WTC11 (cell line): ENCODE measurements at places on chromosomes 7 and 10.

DNA sequence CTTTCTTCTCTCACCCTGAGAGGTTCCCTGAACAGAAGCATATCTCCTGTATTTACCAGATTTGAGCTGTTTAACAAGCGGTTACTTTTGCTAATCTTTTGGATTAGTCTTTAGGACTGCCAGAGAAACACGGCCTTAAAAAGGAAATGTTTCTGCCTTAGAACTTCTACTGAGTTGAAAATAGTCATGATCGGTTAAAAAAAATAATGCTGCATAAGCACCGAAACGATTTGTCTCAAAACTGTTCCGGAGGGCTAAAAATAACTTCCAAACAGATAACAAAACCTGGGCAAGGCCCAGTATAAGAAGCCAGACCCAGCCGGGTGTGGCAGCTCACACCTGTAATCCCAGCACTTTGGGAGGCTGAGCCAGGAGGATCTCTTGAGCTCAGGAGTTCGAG, 43.3 kb upstream of the CYTH3 start:
- DNase-seq, result no peak

- no peak for DNase-seq
Measured at GRCh38 chr10:49412571-49412970, 16.7 kb upstream of the DRGX start.

DNA sequence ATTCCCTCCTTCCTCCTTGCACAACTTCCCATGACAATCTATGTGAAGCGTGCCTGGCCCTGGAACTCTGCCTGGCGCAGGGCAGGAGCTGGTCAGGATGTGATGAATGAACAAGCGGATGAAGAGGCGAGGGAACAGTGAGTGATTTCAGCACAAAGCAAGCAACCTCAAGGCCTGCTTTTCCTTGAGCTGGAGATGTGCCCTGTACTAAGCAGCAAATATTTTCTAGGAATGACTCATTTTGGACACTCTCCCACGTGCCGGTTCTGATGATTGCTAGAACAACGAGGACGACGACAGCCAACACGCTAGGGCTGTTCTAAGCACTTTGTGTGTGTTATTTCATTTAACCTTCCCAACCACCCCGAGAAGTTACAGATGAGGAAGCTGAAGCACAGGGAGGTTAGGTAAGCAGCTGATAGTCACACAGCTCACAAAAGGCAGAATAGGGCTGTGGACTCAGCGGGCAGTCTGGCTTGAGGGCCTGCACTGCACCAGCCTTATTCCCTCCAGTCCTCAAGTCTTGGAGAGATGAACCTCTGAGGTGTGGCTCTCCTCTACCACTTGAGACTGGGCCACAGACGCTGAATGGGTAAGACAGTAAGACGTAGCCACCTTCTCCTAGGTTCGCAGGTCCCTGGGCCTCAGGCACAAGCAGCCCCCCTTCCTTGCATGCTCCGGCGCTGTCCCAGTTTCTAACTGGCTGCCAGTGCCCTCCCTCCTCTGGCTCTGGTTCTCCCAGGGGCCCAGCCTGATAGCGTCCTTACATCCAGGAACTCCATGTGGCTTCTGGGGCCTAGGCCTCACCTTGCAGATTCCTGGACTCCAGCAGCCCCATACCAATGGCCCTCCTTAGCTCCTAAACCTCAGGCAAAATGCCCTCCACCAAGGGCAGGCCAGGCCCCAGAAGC, 59.0 kb downstream of the YKT6 start:
- no peak for DNase-seq

- DNase-seq, result no peak
Measured at GRCh38 chr7:24715171-24715570, 42.1 kb downstream of the GSDME start.

DNA sequence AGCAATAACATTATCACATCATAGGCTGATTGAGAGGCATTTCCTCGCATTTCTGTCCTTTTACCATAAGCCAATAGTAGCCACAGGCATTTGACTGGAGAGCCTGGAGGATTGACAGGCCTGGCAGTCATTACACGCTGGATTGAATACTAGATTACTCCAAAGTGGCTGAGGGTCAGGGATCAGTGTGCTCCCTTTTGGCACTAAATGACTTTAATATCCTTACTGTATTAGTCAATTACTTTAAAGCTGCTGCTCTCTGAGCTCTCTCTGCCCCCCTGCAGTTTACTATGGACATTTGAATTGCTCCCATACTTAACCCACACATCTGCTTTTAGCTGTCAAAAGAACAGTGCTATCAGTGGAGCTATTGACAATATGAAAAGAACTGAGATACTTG, 302.0 kb downstream of the TFEC start:
- DNase-seq, result no peak

DNA sequence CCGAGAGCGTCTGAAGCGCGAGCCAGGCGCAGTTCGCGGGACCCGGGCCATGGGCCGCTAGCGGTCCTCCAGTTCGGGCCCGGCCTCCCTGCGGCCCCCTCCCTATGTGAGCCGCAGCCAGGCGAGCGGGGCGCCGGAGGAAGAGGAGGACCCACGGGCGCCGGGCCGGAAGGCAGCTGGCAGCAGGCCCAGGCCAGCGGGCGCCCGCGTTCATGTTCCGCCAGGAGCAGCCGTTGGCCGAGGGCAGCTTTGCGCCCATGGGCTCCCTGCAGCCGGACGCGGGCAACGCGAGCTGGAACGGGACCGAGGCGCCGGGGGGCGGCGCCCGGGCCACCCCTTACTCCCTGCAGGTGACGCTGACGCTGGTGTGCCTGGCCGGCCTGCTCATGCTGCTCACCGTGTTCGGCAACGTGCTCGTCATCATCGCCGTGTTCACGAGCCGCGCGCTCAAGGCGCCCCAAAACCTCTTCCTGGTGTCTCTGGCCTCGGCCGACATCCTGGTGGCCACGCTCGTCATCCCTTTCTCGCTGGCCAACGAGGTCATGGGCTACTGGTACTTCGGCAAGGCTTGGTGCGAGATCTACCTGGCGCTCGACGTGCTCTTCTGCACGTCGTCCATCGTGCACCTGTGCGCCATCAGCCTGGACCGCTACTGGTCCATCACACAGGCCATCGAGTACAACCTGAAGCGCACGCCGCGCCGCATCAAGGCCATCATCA, 1.1 kb downstream of the ADRA2A start:
- peak; percentile 19 for DNase-seq

DNA sequence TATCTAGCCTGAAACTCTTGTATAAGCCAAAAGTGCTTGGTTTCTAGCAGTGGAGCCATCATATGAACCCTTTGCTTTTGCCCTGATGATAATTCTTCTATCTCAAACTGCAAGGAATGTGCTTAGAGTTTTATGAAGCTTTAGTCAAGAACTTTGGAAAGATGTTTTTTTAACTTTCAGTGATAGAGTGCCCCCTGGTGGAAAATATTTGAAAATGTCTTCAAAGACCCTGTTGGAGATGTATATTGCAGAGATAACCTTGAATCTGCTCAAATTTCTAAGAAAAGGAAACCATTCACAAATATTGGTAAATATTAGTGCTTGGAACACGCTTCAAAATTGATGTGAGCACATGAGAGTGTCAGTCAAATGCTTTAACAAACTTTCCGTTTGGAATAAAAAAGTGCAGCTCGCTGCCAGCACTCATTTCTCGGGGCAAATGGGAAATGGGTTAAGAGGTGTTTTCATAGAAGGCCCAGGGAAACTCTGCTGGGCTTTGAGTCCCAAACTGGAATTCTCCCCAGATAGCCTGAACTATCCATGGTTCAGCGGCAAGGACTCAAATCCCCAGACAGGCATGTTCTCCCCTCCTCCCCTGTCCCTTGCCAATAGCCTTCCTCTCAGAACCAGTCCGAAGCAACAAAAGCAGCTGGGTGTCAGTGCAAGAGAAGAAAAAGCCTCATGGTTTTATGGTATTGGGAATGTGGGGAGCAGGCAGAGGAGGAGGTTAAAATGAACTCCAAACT, 129.3 kb downstream of the MYOF start:
- no peak for DNase-seq

GRCh38 chr10:12902135-12902572, 99.4 kb downstream of the CCDC3 start:
- peak; percentile 68 for DNase-seq

- no peak for DNase-seq
Measured at GRCh38 chr7:77338883-77339629, 77.1 kb downstream of the GSAP start.

DNA sequence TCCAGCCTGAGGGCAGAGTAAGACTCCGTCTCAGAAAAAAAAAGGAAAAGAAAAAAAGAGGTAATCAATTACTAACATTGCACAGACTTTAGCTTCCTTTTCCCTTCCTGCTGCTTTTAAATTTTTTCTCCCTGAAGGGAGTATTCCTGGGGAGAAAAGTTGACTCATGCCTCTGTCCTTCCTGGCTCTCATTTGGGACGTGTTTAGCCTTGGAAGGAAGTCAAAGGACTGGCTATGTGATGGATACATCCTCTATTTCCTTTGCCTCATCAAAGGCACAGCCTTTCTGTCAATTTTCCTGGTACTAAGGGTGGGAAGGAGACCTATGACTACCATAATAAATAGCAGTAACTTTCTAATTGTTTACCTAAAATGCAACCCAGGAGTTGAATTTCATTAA, 77.6 kb downstream of the ITGA8 start:
- DNase-seq, result no peak

GRCh38 chr10:131838966-131839742, 61.7 kb upstream of the PPP2R2D start:
- DNase-seq, result peak; percentile 5

DNA sequence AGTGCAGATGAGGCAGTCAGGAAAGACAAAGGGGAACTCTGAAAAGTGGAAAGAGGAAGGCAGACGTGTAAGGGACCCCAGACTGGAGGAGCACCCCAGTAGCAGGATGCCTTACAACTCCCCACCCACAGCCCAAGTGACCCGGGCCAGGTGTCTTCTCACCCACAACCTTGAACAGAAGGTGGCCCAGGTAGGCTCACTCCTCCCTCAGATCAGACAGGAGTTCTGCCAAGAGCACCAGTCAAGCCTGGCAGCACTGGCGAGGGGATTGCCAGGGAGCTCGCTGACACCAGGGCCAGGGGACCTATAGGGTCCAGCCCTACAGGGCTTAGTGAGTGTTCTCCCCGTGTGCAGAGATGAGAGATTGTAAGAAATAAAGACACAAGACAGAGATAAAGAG, 27.1 kb upstream of the LMBR1 start:
- DNase-seq, result no peak

- peak; percentile 66 for DNase-seq
Measured at GRCh38 chr10:5873515-5873995, 16.1 kb downstream of the ANKRD16 start.

GRCh38 chr10:96570511-96570910, 16.3 kb downstream of the TM9SF3 start:
- no peak for DNase-seq

DNA sequence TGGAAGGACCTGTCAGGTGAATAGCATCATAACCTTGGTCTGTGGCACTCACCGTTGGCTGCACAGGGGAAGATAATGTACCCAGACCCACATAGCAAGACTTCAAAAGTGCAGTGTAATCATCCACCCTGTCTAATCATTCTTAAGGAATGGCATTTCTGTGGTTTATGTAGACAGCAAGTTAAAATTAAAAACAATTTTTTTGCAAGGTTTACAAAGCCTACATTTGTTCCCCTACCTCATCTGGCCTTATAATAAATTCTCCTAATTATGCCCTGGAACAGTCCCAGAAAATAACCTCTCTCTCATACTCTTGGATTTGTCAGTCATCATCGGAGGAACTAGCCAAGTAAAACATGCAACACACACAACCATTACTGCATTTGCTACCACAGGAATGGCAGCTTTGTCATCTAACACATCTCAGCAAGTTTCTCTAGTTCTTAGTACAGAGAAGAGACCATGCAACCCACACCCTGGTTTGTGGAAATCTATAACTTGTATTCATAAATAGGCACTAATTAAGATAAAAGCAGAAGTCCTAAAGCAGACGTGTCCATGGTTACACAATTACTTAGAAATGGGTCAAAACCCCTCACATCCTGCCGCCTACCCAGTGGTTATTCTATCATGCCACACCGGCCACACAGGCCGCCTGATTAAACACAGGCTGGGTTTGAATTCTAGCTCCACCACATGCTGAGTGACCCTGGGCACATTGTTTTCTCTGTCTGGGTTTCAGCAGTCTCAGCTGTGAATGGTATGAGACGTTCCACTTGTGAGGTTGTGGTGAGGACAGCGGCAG, 19.1 kb downstream of the ABLIM1 start:
- DNase-seq, result no peak

DNA sequence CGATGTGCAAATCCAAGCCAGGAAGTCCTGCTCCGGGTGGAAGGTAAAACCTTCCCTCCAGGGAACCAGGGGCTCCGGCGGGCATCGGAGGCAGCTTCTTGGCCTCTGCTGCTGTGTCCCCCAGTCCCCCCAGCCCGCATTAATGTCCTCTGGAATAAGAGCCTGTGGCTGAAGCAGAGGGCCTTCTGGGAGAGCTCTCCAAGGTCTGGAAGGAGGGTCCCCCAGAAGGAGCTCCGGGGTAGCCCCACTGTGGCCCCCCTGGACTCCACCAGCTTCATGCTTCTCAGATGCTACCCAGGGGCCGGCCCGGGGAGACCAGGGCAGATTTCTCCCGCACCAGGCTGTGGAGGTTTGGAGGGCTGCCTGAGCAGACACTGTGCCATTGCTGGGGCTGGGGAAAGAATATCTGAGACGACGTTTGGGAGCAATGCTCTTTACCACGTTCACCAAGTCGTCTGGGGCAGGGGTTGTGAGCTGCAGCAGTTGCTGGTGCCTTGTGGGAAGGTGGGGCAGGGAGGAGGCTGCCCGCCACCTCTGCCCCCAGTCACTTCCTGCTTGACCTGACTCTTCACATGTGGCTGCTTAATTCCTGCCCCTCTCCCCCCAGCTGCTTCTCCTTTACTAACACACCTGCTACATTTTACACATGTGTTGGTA, 8.3 kb downstream of the ZNF853 start:
- DNase-seq, result no peak

- DNase-seq, result no peak
Measured at GRCh38 chr10:95835149-95835860, 72.5 kb upstream of the CC2D2B start.

DNA sequence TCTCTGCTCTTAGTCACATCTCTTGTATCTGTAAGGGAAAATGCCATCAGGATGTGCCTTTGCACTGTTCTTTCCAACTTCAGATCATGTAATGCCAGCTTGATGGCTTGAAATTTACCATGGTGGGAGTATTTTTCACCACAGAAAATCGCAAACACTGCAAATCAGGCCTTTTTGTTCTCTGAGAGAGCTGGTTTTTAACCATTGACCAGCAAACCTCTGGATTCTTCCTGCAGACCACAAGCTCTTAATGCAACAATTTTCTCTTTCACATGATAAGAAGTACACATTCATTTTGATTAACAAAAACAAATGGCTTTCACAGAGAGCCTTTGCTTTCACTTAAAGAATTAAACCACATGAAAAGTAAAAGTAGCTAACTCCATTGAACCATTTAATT, 145.4 kb upstream of the NEBL start:
- no peak for DNase-seq

DNA sequence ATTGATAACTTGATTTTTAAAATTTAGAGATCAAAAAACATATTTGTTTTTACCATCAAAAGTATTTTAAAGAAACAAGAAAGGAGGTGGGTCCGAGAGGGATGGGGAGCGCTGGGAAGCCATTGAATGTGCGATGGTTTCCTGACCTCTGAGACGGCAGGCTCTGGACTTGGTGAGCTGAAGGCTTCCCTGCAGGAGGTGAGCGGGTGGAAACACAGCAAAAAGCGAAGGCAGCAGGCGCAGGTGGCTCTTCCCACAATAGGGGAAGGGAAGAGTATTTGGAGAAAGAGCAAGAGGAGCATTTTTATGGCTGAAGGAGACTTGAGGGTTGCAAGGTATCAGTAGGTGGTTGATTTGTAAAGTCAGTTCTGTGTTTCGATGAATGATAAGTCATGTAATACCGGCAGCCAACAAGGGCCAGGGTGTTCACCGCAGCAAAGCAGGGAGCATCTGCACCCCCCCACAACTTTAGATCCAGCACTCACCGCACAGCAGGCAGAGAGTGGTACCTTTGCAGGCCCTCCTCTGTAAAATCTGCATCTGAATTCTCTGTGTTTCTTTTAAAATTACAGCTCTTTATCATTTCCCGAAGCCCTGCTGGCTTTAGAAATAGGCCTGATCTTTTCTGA, 10.5 kb downstream of the C10orf53 start:
- peak; percentile 66 for DNase-seq
